Amygdala (tissue), 56 donors: ENCODE measurements at places on chromosomes 5 and 9.
A peak's percentile ranks its signal among the peaks of the same experiment; 100 is the strongest.

DNA sequence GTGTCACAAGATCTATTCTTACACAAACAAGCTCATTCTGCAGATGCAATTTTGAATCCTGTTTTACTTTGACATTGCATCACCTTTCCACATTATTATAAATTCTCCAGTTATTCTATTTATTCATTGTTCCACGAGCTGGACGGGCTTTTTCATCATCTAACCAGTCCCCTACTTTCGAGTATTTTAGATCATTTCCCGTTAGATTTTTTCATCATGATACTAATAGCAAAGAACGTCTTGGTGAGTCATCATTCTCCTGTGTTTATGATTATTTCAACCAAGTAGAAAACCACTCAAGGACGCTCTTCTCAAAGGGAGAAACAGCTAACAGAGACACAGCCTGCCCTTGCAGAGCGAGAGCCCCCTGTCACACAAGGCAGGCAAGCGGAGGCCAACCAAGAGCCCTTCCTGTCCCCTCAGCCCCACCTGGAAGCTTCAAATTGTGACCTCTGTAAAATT is 15.1 kb downstream of the BBLN start:
- no peak for DNase-seq

DNA sequence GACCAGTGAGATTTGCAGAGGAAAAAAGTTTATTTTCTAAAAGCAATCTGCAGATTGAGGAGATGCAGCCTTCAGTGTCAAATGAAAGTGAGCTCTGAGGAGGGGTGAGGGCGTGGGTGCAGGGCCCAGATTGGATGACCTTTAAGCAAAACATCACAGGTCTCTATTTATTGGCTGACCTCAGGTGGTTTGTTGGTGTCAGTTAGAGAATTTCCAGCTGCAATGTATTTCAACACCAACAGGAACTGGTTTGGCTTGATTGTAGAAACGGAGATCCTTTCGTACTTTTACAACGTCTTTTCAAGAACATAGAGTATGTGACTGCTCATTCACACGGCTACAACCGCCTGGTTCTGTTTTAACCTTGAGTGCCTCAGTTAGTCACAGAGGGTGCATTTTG is 1069.1 kb downstream of the EFNA5 start:
- no peak for DNase-seq

DNA sequence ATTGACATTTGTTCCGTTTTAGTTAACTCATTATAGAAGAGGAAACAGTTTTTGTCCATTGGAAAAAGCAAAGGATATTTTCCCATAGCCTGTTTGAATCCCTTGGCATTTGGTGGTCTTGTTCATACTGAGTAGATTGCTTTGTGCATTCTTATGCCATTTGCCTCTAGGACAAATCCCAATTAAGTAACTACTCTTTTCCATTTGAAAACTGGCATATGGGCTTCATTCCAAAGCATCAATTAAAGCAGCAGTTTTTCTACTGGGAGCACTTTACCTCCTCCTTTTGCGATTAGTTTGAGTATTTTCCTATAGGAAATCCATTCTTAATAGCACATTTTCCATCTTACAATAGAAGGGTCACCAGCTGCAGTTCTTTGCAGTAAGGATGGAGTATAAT is 31.2 kb downstream of the GPR21 start:
- DNase-seq = no peak

- no peak for DNase-seq
These were observed 47.8 kb downstream of the ERGIC1 start for GRCh38 chr5:172881691-172882370.

DNA sequence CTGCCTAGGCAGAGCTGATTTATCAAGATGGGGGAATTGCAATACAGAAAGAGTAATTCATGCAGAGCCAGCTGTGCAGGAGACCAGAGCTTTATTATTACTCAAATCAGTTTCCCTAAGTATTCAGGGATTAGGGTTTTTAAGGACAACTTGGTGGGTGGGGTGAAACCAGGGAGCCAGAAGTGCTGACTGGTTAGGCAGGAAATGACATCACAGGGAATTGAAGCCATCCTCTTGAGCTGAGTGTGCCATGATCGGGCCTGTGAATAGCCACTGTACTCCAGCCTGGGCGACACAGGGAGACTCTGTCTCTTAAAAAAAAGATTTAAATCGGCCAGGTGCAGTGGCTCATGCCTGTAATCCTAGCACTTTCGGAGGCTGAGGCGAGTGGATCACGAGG is 45.3 kb upstream of the CDK5RAP2 start:
- DNase-seq = peak; percentile 11

GRCh38 chr5:138725818-138726416 is 27.3 kb upstream of the CTNNA1 start:
- DNase-seq = no peak

DNA sequence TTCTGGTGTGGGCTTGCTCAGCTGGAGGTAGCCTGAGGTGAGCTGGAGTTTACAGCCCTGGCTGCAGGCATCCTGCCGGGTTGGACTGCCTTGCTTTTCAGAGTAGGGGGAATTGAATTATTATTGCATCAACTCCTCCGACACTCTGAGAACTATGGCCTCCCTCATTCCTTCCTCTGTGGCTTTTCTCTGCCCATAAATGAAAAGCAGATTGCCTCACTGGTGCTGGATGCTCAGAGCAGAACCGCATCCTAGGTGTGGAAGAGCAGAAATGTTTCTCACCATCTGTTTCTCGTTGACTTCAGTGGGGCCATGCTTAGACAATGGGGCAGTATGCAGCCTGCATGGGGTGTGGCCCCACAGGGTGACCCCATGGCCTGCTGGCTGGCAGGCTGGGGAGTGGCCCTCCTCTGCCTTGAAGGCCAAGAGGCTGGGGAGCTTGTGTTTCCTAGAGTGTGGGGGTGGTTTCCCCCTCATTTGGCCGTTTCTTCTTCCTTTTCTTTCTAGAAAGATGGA is 27.3 kb upstream of the TGFBI start:
- no peak for DNase-seq

DNA sequence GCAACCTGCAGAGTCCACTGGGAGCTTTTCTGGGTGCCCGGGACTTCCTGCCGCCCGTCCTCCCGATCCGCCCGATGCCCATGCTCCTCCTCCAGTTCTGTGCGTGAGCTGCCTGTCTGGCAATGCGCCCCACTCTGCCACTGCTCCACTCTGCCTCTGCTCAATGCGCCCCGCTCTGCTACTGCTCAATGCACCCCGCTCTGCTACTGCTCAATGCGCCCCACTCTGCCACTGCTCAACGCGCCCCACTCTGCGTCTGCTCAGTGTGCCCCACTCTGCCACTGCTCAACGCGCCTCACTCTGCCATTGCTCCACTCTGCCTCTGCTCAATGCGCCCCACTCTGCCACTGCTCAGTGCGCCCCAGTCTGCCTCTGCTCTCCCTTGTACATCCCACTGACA is 436.0 kb downstream of the NR2F1-AS1 start:
- no peak for DNase-seq

DNA sequence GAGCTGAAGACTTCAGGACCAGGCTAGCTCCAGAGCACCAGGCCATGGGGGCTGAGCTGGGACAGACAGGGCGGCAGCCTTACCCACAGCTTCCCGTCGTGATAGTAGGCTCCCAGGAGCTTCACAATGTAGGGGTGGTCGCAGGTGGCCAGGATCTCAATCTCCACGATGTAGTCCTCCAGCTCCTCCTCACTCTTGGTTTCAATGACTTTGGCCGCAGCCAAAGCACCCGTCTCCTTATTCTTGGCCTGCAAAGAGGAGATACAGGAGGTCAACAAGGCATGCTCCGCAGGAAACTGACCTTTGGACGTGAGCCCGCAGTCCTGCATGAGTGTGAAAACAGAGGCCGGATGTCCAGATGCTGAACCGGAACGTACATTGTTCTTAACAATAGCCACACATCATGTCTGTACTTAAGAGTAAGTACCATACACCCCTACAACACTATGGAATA is 31.5 kb downstream of the STK10 start:
- DNase-seq = no peak

- peak; percentile 14 for DNase-seq
These were observed 2.6 kb upstream of the BOD1 start for GRCh38 chr5:173618927-173619519.

DNA sequence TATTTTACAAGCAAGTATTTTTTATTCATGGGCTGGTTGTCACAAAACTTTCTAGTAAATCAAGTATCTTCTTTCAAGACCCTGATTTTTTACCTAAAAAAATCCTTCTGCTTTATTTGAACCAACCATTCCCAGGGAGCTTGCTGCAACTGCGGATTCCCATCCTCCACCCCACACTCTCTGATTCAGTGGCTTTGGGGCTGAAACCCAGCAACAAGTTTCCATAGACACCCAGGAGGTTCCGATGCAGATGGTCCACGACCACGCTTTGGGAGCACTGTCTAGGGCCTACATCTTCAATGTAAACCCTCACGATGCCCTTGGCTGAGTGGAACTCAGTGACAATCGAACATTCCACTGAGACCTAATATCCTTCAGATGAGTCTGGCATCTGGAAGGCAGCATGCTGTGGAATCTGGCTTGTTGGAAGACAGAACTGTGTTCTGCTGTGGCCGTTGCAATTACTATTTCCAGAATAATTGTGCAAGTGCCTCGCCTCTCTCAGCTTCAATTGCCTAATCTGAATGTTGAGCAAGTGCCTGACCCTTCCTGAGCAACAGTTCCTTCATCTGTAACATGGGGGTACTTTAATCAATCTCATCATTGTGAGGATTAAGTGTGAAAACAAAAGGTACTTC is 105.1 kb downstream of the INSYN2B start:
- no peak for DNase-seq

DNA sequence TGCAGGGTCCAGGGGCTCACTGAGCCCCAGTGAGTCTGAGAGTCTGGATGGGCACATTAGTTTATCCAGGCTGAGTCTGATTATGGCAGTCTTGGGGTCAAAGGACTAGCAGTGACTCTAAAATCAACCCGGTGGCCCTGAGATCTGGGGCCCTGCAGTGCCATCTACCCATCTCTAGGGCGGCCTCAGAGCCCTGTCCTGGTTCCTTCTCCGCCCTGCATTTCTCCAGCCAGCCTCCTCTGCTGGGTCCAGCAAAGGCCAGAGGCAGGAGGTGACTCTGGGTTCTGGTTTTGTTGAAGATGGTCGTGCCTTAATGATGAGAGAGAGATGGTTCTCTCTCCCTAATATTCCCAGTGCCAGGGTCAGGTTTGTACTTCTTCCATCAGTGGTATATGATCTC is 15.0 kb downstream of the DCANP1 start:
- DNase-seq = no peak

DNA sequence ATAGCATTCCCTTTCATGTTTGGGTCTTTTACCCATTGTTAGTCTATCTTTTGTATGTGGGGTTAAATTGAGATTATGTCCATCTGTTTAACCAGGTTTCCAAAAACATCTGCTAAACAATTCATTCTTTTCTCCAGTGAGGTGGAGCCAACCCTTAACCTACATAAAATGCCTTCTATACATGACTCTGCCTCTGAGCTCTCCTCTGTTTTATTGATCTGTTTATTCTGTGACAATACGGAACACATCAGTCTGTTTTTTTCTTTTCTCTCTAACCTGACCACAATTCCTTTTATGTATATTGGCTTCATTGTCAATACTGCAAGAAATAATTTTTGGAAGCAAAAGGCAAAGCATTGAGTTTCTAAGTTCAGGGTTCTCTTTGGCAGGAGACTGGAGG is 9.9 kb upstream of the ARL15 start:
- DNase-seq = no peak

DNA sequence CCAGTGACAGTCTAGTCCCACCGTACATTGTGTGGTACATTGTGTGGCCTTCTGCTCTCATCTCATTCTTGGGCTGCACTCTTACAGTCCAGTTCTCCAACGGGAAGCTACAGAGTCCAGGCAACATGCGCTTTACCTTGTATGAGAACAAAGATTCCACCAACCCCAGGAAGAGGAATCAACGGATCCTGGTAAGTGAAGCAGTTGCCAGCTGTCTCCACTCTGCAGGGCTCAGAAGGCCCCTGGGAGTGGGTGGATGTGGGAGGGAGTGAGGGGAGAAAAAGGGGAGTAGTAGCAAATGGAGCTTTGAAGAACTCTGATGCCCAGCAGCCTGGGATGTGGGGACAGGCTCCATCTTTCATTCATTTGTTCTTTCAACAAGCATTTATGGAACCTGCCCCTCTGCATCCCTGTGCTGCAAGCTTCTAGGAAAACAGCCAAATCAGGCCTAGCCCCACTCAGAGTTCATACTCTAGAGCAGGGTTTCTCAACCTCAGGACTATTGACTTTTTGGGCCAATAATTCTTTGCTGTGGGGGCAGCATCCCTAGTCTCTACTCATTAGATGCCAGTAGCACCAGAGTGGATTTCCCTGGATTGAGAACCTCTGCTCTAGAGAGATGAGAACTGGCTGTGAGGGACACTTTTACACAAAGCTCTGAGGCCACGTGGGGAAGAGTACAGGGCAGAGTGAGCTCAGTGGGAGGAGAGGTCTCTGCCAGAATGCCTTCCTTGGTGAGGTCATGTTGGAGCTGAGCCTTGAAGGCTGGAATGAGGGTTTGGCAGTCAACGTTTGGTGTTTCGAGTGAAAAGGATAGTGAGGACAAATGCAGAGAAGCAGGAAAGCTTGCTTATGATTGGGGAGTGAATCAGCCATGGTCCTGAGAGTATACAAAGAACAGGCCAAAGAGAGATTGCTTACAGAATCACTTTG is 1.1 kb downstream of the POLR1E start:
- no peak for DNase-seq

- no peak for DNase-seq
These were observed 17.8 kb upstream of the B4GALT1 start for GRCh38 chr9:33184963-33185362.

GRCh38 chr9:109509611-109510010 is 11.5 kb upstream of the PTPN3 start:
- no peak for DNase-seq

DNA sequence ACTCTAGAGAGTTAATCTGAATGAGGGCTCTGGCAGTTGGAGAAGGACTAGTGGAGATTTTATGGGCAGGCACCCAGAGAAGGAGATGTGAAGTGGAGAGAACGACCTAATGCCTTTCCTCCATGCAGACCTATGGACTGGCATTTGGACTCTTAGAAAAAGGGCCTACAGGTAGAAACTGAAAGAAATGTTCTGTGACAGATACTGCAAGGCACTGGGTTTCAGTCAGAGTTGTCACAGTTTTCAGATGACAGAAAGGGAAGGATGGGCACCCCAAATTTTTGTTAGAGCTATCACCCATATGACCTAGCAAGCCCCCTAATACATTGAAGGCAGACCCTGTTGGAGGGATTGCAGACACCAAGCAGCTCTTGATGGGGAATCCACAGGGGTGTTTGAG is 406.8 kb downstream of the CCDC171 start:
- no peak for DNase-seq

DNA sequence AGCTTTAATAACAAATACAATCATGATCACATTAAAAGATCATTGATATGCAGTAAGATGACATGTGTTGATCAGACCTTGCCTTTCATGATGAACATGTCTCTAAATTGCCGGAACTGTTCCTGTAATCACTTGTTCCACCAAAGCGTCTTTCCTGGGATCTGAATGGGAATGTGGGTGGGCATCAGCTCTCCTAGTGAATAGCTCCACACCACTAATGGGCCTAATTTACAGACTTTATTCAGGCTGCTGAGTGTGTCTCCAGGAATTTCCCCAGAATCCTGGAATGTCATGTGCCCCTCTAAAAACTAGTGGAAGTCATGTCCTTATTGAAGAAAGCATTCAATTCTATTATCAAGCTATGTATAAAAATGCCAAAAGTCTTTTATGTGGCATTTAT is 765.1 kb upstream of the CTNND2 start:
- DNase-seq = no peak
